ENCODE measurements at places on chromosomes 3 and 15. TPM values are rescaled to one million over a fixed set of nuclear protein-coding genes. Genes with fewer than 3 reads are reported as not detected.

The RPS17 gene
- total RNA-seq = 3,919 TPM

The MYO5C gene
- total RNA-seq = 5.4 TPM

The CYP1A2 gene
- total RNA-seq = not detected

The VEPH1 gene
- 0.07 TPM for total RNA-seq

The ACVR2B gene
- total RNA-seq = 2.6 TPM

Measured in A549 treated with DMSO at 1 μM for 4 hours (cell line).